ENCODE measurements at places on chromosomes 12 and 14.

GRCh38 chr14:70045844-70046535 lies 142.8 kb downstream of the SLC8A3 start:
- no peak for DNase-seq

DNA sequence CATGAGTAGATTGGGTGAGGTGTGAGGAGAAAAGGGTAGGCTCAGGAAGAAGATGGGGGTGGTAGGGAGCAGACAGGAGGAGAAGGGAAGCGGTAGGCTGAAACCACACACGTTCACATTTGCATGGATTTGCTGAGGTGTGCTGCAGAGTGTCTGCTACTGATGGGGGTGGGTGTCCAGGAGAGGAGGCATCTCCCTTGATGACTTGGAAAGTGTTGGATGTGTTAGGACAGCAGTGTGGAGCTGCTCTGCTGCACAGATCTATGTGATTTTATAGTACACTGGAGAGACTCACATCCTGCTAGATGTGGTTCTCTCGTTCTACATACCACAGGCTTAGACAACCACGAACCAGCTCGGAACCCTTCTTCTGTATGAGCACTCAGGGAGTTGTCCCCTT lies 9.3 kb downstream of the ZFHX2 start:
- DNase-seq, result no peak

DNA sequence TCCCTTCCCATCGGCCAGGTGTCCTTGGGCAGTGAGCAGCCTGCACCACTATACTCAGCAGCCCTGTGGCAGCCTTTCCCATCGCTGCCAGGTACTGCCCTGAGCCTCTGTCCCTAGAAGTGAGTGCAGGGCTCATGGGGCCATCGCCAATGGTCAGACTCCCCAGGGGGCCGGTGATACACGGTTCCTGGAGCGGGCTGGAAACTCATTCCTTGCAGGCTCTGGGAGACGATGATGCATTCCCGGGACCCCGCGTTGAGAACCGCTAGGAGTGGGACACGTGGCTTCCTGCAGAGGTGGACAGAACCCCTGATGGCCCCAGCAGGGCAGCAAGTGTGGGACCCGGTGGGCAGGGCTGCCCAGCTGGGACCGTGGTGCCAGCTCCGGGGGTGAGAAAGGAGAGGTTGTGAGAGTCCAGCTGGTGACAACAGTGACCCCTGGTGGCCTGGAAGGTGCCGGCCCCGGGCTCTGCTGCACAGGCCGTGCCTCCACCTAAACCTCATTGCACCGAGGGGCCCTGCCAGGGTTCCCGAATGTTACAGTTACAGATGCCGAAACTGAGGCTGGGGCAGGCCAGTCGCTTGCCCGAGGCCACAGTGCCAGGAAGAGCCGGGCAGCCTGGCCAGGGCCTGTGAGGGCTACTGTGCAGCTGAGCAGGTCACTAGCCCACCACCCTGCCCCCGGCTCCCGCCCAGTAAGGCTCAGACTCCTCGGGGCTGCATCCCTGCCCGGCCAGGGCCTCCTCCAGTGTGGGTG lies 33.8 kb downstream of the FBRSL1 start:
- peak; percentile 12 for DNase-seq

DNA sequence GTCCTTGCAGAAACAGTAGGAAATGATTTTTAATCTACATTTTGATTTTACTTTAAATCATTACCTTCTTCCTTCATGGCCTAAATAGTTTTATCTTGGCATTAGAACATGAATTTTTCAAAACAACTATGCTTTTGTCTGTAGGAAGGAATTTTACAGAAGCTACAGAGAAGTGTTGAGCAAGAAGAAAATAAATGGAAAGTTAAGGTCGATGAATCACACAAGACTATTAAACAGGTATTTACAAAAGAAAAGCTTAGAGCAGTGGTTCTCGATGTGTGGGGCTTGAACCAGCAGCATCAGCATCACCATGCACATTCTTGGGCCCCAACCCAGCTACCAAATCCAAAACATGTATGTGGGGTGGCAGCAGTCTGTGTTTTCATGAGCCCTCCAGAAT lies 91.6 kb downstream of the KTN1 start:
- DNase-seq, result no peak

GRCh38 chr14:100401031-100401692 lies 78.0 kb downstream of the SLC25A47 start:
- no peak for DNase-seq

- peak; percentile 23 for DNase-seq
These were observed 9.2 kb upstream of the PAPLN start for GRCh38 chr14:73227812-73228781.

Data from amniotic stem cell (primary cell).